ENCODE measurements at places on chromosomes 2 and 18.

GRCh38 chr18:495017-495416 lies 5.5 kb downstream of the COLEC12 start:
- DNase-seq = no peak

DNA sequence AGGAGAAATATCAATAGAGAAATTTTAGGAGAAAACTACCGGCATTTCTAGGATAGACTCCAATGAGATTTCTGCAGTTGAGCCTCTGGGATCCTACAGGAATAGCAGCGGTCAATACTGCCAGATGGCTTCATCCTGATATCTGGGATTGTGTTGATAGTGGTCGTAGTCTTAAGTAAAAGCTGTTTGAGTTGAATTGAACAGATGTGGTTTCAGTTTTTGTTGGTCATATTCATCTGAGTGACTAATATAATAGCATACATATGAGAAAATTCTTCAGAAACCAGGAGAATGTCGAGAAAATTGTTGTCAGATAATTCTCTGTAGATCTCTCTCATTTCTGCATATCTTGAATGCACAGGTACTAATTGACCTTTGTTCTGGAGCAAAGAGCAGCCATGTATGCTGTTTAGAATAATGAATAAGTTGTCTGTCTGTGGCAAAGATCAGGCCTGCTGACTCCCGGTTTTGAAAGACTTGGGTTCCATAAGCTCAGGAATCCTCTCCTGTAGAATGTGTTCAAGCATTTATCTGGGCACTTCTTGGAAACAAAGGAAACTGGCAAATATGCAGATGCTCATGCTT lies 288.1 kb downstream of the TMX3 start:
- no peak for DNase-seq

DNA sequence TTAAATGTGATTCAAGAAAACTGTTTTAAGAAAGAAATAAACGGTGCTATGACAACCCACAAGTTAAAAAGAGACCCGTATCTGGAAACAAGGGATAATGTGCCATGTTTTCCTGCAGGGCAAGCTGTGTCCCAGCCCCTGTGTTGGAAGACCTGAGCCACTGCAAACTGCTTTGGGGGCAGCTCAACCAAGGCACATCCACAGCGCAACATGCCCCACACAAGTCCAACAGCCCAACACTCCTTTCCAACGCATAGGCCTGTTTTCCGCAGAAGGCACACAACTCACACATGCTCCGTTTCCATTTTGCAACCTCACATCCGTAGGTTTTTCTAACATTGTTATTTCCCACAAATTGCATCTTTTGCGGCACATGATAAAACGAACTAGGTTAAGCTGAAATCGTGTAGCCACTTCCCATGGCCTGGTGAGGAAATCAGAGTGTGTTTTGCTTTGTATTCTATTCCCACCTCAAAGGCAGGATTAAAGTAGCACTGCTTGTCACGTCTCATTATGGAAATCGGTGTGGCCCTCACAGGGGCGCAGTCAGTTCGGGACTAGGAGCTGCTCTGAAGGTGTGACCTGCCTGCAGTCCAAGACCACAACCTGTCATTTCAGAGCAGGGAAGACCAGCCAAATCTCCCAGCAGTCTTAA lies 50.5 kb upstream of the ZNF516 start:
- no peak for DNase-seq

DNA sequence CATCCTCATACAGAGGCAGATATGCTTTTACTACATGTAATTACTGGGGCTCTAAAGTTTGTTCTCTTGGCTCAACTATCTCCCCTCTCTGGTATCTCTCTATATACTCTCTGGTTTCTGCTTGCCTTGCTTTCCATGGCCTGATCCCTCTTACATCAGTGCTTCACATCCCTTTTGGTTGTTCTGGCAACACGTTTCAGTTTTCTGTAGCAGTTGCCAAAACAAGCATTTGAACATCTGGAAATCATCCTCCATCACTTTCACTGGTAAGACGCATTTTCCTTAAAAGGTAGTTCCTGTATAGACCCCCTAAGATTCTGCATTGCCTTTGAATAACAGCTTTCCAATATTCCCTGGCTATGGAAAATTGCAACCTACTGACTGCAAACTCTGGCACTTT lies 25.9 kb downstream of the COL5A2 start:
- no peak for DNase-seq

DNA sequence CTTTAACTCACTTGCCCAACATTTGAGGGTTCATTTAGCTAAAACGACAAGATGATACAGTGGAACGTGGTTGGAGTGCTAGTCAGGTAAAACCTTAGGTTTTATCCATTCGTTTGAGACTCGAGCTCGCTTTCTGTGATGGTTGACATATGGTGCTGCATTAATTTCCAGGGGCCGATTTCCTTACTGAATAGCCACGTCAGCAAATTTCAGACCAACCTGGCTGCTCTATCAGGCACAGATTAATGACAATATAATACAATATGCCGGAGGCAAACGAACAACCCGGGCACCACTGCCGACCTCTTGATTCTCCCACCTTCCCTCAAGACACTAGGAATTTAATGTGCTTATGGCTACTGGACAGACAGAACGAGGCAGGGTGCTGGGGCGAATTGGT lies 42.0 kb downstream of the NABP1 start:
- DNase-seq = peak; percentile 8

- no peak for DNase-seq
Measured at GRCh38 chr2:223888251-223888650, 50.9 kb upstream of the AP1S3 start.

GRCh38 chr2:217666338-217666737 lies 336.5 kb downstream of the TNS1 start:
- no peak for DNase-seq

- DNase-seq = no peak
Measured at GRCh38 chr2:26702025-26702424, 9.5 kb downstream of the KCNK3 start.

DNA sequence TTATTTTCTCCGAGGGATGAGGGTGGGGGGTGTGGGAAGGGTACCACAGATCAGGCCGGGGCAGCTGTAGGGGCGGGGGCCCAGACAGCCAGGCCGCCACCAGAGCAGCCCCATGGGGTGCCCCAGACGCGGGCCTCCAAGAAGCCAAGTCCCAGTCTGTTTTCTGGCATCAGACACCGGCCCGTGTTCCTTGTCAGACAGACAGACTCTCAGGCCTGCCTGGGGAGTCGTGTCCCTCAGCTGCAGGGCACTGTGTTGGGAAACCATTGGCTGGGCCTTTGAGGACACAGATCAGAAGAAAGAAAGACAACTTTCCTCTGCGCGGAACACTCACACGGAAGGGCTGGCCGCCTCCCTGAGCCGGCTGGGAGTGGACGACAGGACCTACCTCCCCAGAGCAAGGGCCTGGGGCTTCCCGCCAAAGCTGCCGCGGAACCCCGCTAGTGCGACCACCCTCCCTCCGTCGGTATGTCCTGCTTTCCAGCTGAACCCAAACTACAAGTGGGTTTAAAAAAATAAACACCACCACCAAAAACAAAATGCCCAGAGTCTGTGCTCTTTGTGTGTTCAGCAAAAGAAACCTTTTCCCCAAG lies 88.0 kb downstream of the SMAD7 start:
- no peak for DNase-seq

DNA sequence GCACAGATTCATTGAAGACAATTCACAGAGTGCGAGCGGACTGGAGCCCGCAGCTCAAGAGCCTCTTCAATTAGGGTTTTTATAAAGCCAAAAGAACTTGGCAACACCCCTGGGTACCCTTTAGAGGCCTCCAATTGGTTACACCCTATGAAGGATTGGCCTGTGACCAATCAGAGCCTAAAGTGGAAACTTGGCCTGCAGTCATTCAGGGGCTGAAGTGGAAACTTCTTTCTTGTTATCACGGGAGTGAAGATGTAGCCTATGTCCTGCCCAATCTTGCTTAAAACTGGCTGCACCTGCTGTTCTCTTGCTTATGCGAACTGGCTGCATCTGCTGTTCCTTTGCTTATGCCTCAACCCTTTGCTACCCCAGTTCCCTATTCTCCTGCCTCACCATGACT lies 1.8 kb upstream of the HJURP start:
- DNase-seq = no peak

GRCh38 chr2:124353656-124354055 lies 328.6 kb downstream of the CNTNAP5 start:
- DNase-seq = peak; percentile 79

GRCh38 chr2:43083710-43084698 lies 142.4 kb downstream of the ZFP36L2 start:
- DNase-seq = no peak

DNA sequence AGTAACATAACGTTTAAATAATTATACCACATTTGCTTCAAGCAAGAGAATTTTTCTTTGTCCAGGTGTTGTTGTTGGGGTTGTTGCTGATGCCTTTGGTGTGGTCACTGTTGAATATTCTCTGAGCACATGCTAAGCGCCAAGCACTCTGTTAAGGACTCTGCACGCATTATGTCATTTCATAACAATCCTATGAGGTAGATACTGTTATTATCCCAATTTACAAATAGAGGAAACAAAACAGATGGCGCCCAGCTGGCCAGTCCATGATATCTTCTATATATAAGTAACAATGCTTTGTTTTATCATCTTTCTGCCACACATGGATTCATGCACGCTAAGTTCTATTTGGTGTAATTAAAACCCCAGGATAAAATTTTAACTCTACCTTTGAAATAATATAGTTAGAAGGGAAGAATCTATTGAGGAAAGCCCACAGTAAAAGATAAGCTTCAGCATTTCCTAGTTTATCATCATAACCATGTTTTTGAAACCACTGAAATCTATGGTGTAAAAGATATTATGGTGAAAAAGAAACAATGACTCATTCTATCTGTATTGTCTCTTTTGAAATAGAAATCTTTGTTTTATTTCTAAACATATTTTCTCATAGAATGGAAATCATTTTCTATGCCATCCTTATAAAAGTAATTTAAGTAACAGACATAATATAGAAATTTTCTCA lies 199.7 kb downstream of the PID1 start:
- DNase-seq = no peak

DNA sequence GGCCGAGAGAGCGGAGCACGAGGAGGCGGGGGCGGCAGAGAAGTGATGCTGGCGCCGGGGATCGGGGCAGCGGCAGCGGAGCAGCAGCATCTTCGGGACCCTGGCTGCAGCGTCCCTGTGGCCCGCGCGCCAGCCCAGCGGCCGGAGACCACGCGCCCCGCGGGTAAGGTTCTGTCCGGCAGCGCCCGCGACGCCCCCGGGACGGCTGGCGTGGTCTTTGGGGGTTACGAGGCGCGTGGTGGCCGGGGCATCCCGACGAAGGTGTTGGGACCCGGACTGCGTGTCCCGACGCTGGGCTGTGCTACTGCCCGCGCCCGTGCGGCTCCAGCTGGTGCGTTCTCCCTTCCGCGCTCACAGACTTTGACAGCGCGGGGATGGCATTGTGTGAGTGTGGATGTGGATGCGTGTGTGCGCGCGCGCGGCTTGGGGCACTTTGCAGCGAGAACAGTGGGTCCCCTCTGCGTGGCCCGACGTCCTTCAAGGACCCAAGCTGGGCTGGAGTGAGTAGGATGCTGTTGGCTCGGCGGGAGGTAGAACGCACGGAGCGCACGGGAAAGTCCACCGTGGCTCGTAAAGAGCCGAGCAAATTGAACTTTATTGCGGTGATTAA lies 405.0 kb downstream of the XIRP2 start:
- DNase-seq = peak; percentile 46

DNA sequence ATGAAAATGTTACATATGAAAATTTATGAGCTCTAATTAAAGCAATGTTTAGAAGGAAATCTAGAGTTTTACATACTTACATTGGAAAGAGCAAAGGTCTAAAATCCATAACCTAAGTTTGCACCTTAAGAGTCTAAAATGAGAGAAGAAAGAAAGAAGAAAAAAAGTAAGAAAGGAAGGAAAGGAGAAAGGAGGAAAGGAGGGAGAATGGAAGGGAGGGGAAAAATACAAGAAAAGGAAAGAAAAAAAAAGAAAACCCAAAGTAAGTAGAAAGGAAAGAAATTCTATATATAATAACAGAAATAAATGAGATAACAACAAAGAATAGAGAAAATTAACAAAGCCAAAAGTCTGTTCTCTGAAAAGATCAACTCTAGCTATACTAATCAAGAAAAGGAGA lies 122.6 kb downstream of the BCL2L11 start:
- DNase-seq = no peak

DNA sequence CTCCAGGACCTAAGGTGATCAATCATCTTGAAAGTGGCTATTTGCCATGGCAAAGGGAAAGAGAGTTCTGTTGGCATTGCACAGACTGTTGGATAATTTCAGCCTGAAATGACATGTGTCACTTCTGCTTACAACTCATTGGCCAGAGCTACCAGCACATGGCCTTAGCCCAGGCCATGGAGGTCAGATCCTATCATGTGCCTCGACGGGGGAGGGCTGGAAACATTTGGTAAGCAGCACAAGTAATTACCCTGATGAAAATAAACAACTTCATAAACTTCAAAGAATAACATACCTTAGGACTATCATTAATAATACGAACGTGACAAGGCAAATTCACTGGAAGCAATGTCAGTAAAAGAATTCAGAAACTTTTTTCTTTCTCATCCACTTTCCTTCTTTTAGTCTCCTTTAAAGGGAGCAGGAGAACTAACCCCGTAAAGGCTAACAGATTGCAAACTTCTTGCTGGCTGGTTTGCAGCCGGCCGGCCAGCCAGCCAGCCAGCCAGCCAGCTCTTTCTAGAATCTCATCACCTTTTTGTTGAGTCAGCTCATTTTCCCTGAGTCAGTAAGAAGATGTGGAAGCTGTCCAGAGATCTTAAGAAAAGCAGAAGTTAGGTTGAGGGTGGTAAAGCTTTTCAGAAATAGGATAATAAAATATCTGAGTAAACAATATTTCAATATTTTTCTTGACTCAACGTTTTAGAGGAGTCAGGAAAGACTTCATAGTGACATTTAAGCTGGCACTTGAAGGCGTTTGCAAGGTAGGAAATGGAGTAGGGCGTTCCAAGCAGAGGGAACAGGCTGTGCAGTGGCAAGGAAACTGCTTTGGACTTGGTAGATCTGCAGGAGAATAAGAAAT lies 31.9 kb downstream of the CNRIP1 start:
- DNase-seq = no peak

DNA sequence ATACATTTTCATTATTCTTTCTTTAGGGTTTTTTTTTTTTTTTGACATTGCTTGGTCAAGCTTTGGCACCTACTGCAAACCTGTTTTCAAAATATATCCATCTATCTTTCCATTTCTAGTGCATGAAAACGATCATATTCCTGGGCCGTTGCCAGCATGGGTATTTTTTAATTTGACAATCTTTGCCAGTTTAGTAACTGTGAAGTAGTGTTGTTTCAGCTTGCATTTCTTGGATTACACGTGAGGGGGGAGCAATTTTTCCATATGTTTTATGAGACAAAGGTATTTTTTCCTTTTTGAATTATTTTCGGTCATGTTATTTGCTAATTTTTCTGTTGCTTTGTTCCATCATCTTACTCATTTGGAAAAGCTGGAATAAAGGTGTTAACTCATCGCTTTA lies 40.9 kb downstream of the TSHZ1 start:
- DNase-seq = no peak

- no peak for DNase-seq
Measured at GRCh38 chr2:215354771-215355695, 43.2 kb downstream of the ATIC start.

GRCh38 chr2:111239107-111239506 lies 118.4 kb downstream of the BCL2L11 start:
- DNase-seq = no peak

- peak; percentile 77 for DNase-seq
Measured at GRCh38 chr18:58288921-58289797, 245.1 kb downstream of the NEDD4L start.

GRCh38 chr2:105954891-105955290 lies 210.2 kb downstream of the NCK2 start:
- DNase-seq = peak; percentile 32
